ENCODE measurements at places on chromosomes 1 and 21. TPM values are rescaled to one million over a fixed set of nuclear protein-coding genes. Genes with fewer than 3 reads are reported as not detected.
A peak's percentile ranks its signal among the peaks of the same experiment; 100 is the strongest.

TIAM1 gene
- total RNA-seq: 53.6 TPM

GSTM4 gene
- total RNA-seq: 28.2 TPM

RIMS3 gene
- 22.9 TPM for total RNA-seq

FAM229A gene
- 7.7 TPM for total RNA-seq

SLC26A9 gene
- 0.16 TPM for total RNA-seq

LCK gene
- not detected for total RNA-seq

OR2L8 gene
- total RNA-seq: not detected

CAPZB gene
- 257 TPM for total RNA-seq

MPZL1 gene
- total RNA-seq: 113 TPM

DNA sequence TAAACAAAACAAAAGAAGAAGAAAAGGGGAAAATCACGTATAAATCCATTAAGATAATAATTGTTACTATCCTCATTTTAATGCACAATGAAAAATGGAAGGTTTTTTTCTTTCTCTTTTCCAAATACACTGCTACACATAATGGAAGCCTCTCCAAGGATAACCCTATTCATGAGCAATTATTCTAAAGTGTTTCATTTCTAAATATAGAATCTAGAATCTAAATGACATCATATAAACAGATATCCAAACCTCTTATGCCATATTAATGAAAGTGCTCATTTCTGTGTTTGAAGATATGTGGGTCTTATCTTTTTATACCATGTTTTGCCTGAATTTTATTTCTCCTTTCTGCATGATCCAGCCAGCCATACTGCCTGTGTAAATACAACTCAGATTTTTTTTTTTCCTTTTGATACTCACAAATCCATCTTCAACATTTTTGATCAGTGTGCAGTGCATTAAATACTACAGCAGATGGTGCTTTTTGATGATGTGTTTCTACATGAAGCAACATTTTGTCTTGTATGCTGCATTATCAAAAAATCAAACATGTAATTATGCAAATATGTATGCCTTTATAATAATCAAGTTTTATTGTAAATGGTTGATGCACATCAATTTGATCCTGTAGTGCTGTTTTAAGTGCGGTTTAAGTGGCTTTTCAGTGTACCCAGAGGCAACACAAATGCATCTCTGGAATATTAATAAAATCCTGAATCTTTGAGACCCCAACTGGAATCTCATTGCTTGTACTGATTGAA lies 625.6 kb upstream of the PTBP2 start:
- no peak for DNase-seq

DNA sequence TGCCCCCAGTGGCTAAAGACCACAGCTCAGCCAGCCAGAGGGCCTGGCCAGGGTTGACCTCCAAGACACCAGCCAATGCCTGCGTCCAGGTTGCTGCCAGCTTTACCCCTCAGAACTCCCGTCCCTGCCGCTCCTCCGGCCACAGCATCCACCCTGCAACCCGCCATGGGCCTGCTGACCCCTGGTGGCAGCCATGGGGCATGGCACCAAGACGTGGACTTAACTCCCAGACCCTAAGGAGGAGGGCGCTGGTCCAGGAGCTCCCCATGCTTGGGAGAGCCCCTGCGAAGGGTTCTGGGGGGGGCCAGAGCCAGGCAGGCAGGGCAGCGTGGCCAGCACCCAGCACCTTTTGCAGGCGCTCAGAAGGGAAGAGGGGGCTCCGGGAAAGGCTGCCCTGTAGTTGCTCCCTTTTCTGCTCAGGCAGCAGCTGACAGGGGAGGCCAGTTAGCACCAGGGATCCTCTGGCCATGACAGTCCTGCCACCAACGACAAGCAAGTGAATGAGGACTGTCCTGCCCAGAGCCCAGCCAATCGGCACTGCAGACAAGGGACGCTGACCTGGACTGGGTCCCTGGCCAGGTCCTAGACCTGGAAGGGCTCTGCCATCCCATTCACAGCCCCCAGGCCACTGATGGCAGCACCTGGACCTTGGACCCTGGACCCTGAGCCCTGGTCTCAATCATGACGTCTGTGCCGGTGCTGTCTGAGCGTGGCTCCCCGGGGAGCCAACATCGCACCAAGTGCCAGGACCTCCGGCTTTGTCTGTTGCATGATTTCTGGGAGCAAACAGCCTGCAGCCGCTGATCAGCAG lies 246.2 kb downstream of the NPHP4 start:
- DNase-seq: peak; percentile 85

DNA sequence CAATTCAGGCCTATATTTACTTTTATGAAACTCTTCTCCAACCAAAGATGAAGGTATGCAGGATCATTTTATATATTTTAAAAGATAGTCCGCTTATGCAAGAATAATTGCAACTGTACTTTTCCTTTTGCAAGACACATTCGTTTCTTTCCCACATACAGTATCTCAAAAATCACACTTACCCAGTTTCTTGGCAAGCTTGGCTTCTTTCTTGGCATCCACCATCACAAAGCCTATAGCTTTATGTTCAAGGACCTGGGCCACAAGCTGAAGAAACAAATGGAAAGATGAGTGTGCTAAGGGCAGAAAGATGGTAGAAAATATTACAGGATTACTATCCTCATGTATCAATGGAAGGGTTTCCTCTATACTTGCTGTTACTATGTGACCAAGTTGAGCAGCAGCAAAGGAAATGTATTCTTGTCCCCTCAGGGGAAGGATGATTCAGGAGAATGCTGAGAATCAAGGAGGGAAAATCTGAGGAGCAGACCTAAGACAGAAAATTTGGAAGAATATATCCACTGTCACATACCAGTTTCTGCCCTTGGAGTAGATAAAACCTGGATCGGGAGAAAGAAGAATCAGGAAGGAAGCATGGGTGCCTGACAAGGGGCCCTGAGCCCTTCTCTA lies 23.8 kb downstream of the CASQ2 start:
- DNase-seq: no peak

- DNase-seq: peak; percentile 50
These were observed 35.7 kb downstream of the ZBTB8B start for GRCh38 chr1:32500387-32501209.

DNA sequence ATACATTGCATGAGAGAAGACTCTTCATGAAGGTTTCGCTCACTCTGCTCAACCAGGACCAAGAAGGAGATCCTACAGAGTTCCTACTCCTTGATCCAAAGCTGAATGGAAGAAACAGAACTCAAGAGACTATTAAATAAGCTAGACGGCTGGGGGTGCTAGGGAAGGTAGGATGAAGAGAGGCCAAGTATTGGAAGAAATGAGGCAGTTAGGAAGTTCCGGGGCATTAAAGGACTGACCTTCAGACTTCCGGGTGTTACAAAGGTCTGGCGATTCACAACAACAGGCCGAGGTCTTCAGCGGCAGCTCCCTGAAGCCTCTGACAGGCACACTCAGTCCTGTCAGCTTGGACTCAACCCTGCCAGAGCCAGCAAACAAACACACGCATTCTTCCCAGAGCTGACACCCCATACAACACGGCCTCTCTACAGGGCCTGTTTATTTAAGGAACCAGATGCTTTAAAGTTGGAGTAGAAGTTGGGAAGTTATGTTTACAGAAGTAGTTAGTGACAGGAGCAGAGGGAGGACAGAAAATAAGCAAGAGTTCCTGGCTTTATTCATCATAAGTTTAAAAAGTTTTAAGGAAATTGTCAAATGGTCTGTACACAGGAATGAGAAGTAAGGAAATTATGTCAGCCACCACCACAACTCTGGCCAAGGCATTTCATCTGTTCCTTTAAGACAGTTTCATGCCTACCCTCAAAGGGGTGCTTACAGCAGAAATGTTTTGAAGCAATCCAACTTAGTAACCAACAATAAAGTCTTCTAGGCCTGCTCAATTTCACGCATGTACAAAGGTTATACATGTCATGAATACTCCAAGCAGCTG lies 4.7 kb downstream of the SORT1 start:
- DNase-seq: peak; percentile 33

GRCh38 chr21:36079010-36079649 lies 9.3 kb downstream of the CBR1 start:
- no peak for DNase-seq

- no peak for DNase-seq
These were observed 137.4 kb upstream of the COL6A1 start for GRCh38 chr21:45844181-45844580.

GRCh38 chr21:39141502-39141901 lies 41.7 kb downstream of the PSMG1 start:
- no peak for DNase-seq

DNA sequence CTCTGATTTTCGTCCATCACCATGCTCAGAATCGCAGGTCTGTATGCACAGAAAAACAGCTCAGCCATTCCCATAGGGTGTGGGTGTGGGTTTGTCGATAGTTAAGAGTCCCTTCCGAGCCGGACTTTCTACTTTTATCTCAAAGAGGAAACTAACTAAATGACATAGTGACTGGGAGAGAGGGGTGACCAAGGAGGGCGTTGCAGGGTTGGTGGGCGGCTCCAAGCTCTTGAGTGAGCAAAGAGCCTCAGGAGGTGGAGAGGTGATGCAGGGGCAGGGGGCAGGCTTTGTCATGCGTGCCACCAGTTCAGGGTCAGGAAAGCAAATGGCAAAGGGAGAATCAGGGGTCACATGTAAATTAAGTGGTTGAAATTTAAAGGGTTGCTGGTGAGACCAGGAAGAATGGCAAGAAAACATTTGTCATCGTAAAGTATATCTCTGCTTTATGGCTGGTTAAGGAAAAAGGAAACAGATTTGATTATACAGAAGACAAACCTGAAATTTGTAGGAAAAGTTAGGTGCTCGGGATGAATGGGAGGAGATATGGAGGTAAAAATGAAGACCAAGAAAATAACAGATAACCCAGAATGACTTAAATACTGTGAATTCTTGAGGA lies 249.0 kb downstream of the SETD4 start:
- no peak for DNase-seq

GRCh38 chr1:3028531-3029282 lies 7.4 kb downstream of the ACTRT2 start:
- DNase-seq: no peak

- DNase-seq: no peak
These were observed 386.1 kb downstream of the MATN1 start for GRCh38 chr1:30337324-30337620.

GRCh38 chr1:9900142-9901043 lies 9.7 kb downstream of the CTNNBIP1 start:
- no peak for DNase-seq

DNA sequence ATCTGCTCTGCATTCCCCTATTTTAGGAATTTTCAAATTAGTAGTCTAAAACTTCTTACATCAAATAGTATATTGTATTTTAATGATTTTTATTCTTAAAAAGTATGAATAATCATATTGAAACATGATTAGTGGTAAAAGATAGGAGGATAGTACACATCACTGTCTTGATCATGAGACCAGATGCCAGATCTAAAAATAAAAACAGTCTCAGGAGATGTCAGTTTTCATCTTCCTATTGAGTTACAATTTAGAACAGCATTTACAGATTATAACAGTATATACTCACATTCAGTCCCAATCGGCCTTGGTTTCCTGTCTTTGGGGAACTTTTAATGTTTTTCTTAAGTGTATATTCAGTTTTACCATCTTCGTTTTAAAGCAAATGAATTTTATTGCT lies 95.9 kb downstream of the USP25 start:
- no peak for DNase-seq

Measured in neural crest cell (in vitro differentiated cells).